NCI-H526 treated with DMSO at 0.1 percent for 48 hours (cell line): ENCODE measurements at places on chromosomes 4 and X.

DNA sequence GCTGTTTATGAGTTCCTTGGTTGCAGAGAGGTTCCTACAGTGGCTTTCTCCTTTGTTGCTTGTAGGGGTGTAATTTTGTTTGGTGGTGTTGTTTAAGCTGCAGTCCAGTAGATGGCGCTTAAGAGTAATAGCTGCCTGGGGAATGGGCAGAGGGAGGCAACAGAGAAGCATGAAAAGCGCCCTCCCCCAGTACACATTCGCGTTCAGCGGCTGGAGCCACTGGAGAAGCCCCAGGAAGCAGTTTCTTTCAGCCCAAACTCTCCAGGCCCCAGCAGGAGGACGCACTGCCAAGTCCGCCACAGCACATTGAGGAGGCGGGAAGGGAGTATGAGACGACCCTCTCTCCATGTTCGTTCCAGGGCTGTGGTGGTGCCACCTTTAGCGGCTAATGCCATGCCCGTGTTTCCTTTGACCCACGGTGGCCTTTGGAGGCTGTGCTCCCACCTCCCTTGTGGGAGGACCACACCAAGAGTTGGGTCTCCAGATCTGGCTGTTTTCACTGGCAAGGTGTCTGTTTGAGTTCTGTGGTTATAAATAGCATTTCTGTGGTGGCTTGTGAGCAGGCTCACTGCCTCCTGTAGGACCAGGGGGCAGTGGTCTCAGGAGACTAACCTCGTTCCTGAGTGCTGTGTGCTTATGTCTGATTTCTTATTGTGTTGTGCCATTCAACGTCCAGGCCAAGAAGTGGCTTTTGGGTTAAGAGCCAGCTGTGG, 252.3 kb downstream of the ARHGAP10 start:
- no peak for DNase-seq

GRCh38 chrX:28787206-28787605, 200.0 kb downstream of the IL1RAPL1 start:
- DNase-seq: no peak

DNA sequence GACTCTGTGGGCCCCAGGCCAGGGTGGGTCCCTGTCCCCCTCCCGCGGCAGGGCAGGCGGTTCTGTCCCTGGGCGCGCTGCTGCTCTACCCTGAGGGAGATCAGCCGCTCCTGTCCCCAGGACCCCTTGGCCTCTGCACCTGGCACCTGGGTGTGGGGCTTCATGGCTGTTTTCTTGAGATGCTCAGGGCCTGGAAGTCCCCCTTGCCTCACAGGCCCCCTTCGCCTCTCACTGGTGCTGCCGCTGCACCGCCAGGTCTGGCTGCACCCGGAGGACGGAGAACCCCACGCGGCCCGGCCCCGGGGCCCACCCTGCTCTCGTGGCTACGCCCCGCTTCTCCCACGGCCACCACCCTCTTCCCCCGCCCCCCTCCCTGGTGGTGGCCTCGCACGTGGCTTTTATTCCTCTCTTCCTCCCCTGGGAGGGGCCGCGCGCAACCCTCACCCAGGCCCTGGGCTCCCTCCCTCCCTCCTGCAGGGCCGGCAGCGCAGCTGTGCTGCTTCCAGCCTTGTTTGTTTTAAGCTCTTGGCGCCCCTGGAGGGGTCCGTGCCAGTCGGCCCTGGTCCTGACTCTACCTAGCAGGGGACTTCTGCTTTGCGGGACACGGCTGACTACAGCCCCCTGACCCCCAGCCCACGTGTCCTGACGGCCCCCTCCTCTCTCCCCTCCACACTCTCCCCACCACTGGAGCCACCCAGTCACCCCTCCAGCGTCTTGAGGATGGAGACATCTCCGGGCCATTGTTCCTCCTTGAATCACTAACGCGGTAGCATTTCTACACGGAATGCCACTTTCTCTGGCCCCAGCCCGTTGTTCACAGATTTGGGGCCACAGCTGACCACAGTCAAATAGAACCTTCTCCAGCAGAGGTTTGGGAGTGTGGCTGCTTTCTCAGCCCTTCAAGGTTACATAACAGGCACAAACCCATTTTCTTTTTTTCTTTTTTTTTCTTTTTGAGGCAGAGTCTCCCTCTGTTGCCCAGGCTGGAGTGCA, 20.6 kb upstream of the CLDN24 start:
- no peak for DNase-seq

GRCh38 chr4:146488495-146489174, 33.1 kb downstream of the SLC10A7 start:
- DNase-seq: no peak

DNA sequence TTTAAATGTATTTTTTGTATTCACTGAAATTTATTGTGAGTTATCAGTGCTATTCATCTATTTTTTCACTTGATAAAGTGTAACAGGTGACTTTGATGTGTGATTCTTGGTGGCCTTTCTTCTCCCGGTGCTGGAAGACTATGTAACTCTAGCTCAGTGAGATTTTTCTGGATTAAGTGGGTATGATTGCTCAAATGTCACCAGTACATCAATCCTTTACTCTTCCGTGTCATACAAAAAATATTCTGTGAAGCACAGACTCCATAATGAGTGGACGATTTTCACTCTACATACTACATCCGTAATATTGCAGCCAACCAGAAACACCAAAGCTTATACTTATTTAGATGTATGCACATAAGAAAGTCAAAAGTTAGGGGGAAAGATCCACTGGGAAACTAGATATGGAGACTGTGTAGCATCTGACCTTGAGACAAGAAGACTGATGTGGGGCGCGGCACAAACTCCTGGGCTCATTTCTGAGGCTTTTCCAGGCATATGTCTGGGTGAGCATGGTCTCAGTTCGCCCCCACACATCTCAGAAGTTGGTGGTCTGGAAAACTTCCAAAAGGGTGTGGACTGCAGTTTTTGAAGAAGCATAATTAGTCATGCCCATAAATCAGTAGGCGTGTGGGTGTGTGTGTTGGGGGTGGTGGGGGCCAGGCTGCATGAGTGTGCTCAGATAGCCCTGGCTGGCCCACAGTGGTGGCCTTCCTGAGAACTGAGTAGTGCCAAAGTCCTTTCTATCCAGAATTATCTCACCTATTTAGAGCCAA, 53.9 kb upstream of the TENM3 start:
- DNase-seq: no peak

- DNase-seq: no peak
Measured at GRCh38 chr4:82422616-82423015, 7.6 kb downstream of the HNRNPDL start.

DNA sequence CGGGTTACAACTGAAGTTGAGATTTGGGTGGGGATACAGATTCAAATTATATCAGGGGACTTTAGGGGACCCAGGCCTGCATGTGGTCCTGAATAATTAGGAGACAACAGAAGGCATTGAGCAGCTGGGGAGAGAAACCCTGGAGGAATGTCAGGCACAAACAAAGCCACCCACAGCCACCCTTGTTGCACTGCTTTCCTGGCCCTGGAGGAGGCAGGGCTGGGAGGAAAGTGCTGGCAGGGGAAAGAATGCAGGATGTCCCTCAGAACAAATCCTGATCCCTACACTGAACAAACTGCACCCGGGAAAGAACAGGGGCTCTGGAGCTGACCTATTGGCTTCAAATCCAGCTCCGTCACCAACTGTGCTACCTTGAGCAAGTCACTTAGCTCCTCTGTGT, 214.1 kb upstream of the ATP6AP2 start:
- DNase-seq: no peak

GRCh38 chrX:83008415-83008814, 499.7 kb upstream of the POU3F4 start:
- no peak for DNase-seq

- peak; percentile 93 for DNase-seq
Measured at GRCh38 chrX:136694431-136695087, 46.6 kb downstream of the CD40LG start.

- DNase-seq: no peak
Measured at GRCh38 chr4:109655396-109655795, 47.8 kb downstream of the CASP6 start.

DNA sequence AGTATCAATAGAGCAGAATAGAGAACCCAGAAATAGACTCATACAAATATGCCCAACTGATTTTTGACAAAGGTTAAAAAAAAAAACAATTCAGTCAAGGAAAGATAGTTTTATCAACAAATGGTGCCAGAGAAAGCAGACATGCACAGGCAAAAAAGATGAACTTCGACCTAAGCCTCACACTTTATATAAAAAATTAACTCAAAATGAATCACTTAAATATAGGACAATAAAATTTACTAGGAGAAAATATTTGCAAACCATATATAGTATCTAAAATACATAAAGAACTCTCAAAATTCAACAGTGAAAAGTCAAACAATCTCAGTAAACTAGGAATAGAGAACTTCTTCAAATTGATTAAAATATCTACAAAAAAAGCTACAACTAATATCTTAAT, 29.7 kb downstream of the HUWE1 start:
- DNase-seq: no peak

DNA sequence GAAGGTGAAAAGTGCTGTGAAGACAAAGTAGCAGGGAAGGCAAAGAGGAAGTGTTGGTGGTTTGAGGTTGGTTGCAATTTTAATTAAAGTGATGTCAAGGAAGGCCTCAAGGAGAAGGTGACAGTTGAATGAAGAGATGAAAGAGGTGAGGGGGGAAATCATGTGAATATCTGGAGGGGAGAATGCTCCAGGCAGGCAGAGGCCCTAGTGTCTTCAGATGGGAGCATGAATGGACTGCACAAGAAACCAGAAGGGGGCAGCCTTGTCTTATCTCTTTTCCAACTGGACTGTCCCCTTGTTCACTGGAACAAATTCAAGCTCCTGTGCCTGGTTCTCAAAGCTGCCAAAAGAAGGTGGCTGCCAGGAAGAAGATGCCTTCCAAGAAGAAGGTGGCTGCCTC, 68.4 kb downstream of the MAOB start:
- DNase-seq: peak; percentile 0

DNA sequence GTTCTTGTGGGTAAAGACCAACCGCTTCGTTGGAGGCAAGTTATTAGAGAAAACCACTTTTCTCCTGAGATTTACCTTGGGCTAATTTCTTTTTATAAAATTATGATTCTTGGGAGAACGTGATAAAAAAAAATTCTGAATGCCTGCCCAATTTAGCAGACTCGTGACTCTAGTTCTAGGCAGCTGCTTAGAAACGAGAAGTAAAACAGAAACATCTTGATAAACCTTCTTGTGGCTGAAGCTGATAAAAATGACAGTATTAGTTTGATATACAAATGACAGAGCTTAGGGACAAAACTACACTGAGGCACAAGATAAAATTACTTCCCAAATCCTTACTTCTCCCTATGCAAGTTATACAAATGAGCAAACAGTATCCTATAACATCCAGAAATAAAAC, 458.9 kb upstream of the TEX13C start:
- no peak for DNase-seq

GRCh38 chrX:78237127-78237526, 90.3 kb downstream of the CYSLTR1 start:
- no peak for DNase-seq

DNA sequence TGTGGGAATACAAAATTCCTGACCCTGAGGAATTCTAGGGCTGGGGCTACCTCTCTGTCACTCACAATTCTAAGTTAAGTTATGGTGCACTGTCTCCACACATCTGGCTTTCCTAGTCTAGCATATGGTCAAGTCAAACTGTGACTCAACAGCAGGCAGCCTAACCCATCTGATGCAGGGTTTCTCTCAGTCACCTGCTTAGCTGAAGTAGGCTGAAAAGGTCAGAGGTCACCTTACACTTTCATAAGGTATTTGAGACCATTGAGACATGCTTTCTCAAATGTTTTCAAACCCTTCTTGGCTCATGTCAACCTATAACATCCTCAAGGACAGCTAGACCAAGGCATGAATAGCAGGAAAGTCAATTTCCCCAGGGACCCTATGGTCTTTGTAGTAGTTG, 196.5 kb upstream of the STK26 start:
- no peak for DNase-seq

DNA sequence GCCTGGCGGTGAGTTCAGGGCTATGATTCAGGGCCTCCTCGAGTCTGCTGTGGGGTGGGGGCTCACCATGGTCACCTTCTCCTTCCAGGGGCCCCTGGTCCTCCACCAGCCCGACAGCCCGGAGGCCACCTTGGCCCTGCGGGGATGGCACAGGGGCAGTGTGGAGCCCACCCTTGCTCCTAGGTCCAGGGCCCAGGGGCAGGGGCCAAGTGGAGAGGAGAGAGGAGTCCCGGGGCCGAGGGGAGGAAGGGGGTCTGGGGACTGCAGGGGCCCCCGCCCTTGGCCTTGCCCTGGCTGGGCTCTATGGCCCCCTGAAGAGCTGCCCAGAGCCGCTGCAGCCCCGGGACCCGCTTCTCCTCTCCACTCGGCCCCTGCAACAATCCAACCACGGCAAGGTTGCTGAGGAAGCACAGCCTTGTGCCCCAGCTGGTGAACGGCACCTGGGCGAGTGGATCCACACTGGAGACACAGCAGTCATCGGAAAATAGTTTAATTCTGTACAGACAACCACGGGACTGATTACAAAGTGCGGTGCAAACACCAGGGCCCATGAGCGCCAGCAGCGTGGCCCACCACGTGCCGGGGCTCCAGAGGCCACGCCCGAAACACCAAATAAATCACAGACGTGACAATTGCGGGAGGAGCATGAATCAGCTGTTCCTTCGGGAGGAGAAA, 23.0 kb upstream of the CPLX1 start:
- DNase-seq: no peak

DNA sequence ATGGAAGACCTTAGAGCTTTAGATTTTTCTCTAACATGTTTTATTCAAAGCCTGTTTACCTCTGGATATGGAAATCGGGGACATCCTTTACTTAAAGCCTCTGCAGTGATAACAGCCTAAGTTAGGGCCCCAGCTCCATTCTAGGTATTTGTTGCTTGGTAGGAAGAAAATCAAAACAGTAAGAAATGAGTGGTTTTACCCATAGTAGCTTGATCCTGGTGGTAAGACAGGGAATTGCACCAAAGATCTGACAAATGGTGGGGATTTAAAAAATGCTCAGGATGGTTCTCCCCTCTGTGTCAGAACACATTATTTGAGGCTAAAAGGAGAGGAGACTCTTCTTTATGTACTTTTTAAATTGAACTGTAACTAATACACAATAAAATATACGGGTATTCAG, 52.4 kb downstream of the AFF2 start:
- no peak for DNase-seq

- no peak for DNase-seq
Measured at GRCh38 chr4:86542319-86543027, 51.6 kb upstream of the PTPN13 start.

DNA sequence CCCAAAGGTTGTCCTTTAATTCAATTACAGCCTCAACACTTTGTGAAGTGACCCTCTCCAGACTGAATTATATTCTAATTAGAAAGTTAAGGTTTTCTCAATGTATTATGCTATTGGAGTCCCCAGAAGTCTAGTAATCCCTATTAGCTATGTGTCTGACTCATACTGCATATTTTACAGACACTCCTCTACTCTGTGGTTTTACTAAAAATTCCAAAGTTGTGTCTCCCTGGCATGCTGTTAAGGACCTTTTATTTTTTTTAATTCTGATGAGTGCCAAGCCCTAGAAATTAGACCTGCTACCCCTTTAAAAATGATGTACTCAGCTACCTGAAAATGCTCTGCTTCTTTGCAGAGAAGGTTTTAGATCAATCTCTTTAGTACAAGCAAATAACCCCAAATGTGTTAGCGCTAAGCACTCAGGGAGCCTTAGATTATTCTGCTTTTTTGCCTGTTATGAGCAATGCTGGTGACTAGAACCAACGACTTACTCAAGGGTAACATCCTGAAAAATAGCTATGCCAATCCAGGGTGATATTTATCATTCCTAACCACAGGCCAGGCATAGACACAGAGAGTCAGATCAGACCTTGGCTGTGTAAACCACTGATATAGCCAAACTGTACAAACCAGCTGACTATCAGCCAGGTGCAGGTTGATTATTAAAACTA, 26.1 kb upstream of the CXCL13 start:
- DNase-seq: no peak
